AG04450 (cell line): ENCODE measurements at places on chromosomes 1 and 21. TPM values are rescaled to one million over a fixed set of nuclear protein-coding genes. Genes with fewer than 3 reads are reported as not detected.

Gene ANKRD45
- 0.17 and 0.29 TPM in 2 replicates for polyA plus RNA-seq

DNA sequence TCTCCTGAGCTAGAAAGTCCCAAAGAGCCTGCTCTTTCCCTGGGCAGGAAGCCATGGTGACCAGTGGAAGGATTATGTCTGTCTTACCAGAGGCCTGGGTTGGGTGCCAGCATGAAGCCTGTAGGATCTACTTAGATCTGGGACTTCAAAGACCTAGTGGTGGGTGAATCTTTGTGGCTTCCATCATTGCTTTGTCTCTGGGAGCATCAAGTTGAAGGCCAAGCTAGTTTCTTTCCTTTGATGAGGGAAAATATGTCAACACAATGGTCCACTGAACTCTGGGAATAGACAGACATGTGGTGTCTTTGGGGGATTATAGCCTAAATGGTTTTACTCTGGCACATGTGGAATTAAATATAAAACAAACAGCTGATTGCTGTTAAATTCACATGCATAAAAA lies 100.5 kb upstream of the HOOK1 start:
- no peak for DNase-seq

DNA sequence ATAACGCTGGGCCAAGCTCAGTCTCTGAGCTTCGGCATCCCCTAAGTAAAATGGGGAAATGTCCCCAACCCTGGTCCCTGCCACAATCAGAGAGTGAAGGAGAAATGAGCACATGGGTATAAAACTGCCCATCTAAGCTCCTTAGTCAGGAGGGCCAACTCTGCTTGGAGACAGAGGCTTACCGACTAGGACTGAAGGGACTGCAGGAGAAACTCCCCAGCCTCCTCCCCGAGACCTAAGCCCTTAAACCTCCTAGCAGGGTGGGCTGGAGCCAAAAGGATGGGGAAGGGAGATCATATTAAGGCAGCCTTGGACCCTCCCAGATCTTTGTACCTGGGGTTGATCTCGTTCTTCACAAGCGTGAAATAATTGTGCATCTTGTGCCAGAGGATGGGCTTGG lies 5.5 kb downstream of the ETNK2 start:
- no peak for DNase-seq

DNA sequence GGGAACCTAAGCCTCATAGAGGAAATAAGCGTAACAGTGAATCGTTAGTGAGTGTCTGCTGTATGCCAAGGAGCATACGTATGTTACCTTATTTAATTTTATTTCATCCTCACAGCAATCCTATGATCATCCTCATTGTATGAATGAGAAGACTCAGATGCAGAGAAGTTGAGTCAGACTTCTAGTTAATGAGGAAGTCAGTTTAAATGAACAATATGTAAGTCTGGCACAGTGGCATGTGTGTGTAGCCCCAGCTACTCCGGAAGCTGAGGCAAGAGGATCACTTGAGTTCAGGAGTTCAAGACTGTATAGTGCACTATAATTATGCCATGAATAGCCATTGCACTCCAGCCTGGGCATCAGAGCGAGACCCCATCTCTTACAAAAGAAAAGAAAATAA lies 148.0 kb downstream of the ZZZ3 start:
- DNase-seq = no peak

DNA sequence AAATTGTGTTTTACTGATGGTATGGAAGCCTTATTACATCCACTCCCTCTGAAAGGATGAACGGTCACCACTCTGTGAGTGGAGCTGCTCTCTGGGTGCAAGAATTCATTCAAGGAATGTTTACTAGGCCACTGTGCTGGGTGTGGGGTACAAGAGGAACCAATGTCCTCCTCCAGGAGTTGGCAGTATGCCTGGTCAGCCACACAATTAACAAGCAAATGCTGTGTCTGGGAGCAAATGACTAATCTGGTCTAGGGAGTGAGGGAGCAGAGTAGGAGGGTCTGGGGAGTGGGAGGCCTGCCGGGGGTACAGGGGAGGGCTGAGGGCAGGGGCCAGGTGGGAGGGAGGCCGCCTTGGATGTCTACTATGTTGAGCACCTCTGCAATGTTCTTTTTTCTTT lies 27.2 kb upstream of the TDRD10 start:
- no peak for DNase-seq

DNA sequence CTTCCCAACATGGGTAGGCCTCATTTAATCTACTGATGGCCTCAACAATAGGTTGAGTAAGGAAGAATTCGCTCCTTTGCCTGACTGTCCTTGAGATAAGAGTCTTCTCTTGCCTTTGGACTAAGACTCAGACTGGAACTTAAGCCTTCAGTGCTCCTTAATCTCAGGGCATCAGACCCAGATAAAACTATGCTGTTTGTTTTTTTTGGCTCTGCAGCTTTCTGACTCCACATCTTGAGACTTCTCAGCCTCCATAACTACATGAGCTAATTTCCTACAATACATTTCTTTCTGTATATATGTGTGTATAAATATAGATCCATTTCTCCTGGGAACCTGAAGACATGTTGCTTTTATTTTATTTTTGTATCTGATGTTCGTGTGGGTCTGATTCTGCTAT lies 1470.7 kb upstream of the PRMT6 start:
- DNase-seq = no peak

GRCh38 chr1:71587961-71588360 lies 507.1 kb upstream of the ZRANB2 start:
- peak; percentile 4 for DNase-seq

DNA sequence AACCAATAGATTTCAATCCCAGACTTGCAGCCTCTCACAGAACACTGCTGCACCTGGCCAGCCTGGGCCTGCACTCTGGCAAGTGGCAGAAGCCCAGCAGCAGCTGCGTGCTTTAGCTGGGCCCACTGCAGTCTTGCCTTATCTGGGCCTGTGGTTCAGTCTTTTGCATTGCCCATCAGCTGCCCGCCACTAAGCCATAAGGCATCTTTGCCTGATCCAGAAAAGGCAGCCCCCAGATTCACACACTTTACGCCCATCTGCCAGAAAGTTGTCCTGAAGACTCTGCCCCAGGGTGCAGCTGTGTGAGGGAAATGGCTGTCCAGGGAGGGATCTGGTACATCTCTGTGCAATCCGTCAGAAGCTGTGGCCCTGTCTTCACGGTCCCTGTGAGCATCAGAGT lies 217.0 kb downstream of the DNAH14 start:
- no peak for DNase-seq

GRCh38 chr21:40120940-40121575 lies 253.8 kb downstream of the PCP4 start:
- no peak for DNase-seq

GRCh38 chr1:111172463-111172862 lies 28.0 kb downstream of the DENND2D start:
- DNase-seq = no peak

- DNase-seq = peak; percentile 89
Measured at GRCh38 chr1:31376375-31377134, 3.7 kb upstream of the FABP3 start.

Gene MYCL
- polyA plus RNA-seq = 0.66 and 0.77 TPM in 2 replicates

Gene GPR153
- polyA plus RNA-seq = 4.7 and 6.1 TPM in 2 replicates

- DNase-seq = no peak
Measured at GRCh38 chr1:165532053-165532452, 11.7 kb upstream of the LRRC52 start.

- DNase-seq = no peak
Measured at GRCh38 chr1:60573121-60573520, 499.6 kb upstream of the C1orf87 start.

DNA sequence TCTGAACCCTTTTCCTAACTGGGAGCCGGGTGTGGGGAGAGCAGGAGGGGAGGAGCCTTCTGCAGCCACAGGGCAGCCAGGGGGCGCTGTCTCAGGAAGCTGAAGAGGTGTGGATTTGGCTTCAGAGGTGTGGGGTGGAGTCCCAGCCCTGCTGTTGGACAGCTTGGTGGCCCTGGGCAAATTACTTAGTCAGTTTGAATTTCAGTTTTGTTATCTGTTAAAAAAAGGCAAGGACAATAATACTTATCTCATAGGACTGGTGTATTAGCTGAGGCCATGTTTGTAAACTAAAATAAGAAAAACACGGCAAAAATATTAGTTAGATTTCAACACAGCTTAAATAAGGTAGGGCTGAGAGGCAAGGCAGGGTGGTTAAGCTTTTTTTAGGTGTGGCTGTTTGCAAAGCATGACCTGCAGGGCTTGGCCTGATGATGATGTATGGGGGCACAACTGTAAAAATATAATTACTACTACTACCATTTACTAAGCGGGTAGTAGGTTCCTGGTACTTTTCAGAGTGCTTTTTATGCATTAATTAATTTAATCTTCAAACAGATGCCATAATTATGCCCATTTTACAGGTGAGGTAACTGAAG lies 111.8 kb downstream of the PLXNA2 start:
- no peak for DNase-seq

Gene NPPB
- polyA plus RNA-seq = not detected in 2 replicates

Gene BCL2L15
- 0.11 and 0.12 TPM in 2 replicates for polyA plus RNA-seq

Gene CCDC30
- 0.42 and 0.61 TPM in 2 replicates for polyA plus RNA-seq

- no peak for DNase-seq
Measured at GRCh38 chr1:223802032-223802431, 43.7 kb downstream of the TP53BP2 start.

- no peak for DNase-seq
Measured at GRCh38 chr1:231357831-231358354, 19.8 kb downstream of the SPRTN start.

Gene C1orf21
- polyA plus RNA-seq = 21.0 and 29.5 TPM in 2 replicates

GRCh38 chr1:44263568-44264450 lies 50.5 kb downstream of the DMAP1 start:
- DNase-seq = no peak

- DNase-seq = no peak
Measured at GRCh38 chr1:93992954-93993353, 83.7 kb upstream of the GCLM start.

- no peak for DNase-seq
Measured at GRCh38 chr1:9263984-9264872, 28.5 kb upstream of the SPSB1 start.

Gene TRIM45
- 3.5 and 4.8 TPM in 2 replicates for polyA plus RNA-seq

GRCh38 chr1:170027760-170028159 lies 46.7 kb downstream of the KIFAP3 start:
- no peak for DNase-seq

DNA sequence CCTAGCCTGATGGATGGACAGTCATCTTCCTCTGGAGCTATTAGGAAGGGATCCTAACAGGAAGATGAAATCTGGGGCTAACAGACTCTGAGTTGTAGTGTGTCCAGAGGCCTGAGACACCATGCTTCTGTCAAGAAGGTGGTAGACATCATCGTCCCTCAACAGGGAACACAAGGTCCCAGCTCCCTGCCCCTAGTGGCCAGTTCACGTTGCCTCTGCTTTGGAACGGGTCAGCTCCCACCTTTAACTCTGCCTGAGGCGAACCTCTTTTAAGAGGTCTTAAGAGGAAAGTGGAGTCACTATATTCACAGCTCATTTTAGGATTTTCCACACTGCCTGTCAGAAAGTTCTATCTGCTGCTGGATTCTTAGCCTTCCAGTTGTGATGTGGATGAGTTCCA lies 28.3 kb downstream of the LRRC71 start:
- no peak for DNase-seq

DNA sequence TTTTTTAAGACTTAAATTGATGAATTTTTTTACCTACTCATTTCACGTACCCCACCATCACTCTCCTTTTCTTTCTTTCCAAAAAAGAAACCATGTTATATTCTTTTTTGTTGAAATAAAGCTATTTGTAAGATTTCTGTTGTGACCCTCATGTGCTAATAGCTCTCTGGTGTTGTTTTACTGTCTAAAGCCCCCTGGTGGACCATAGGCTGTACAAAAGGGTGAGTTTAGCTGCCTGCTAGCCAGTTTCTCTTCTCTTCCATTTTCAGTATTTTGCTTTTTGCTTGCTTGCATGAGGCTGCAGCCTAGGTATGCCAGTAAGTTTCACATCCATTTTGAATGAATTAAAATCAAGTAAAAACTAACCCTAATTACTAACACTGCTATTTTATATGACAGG lies 15.6 kb upstream of the VAMP3 start:
- DNase-seq = no peak

- DNase-seq = no peak
Measured at GRCh38 chr1:241156231-241156965, 200.6 kb downstream of the RGS7 start.

DNA sequence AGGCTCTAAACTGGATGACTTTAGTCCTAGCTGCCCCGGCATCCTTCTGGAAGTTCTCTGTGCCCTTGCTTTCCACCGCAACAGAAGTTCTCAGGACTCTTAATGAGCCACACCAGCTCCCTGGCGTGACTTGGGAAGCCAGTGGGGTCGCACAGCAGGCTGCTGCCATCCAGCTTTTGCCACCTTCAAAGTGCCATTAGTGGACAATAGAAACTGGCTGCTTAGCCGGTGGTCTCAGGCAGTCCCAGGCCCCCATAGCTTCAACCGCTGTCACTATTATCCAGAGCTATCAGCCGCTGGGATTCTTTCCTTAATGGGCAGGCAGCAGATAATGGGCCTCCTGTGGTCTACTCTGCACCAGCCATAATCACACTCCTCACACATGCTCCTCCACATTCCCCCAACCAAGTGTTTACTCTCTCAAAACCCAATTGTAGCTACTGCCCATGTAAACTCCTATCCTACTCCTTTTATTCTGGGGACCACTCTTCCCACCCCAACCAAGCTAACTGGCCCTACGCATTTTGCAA lies 37.3 kb downstream of the PLEKHA6 start:
- no peak for DNase-seq

Gene ADGRL4
- polyA plus RNA-seq = 11.9 and 16.6 TPM in 2 replicates

Gene ADCY10
- 0.01 and 0.11 TPM in 2 replicates for polyA plus RNA-seq

DNA sequence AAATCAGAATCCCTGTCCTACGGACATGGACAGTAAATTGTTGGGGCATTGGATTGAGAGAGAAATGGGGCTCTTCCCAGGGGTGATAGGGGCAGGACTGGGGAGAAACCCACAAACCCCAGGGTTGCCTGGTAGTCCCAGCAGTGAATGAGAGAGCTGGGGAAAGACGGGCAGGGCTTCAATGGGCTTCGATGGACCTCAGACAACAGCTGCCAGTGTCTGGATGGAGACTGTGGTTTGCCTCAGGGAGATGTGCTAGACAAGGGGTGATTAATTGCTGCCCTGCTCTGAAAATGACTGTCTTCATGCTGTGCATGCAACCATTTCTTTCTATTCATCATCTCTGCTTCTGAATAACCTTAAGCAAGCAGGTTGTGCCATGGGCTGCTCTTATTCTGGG lies 7.4 kb downstream of the GPR25 start:
- DNase-seq = no peak

DNA sequence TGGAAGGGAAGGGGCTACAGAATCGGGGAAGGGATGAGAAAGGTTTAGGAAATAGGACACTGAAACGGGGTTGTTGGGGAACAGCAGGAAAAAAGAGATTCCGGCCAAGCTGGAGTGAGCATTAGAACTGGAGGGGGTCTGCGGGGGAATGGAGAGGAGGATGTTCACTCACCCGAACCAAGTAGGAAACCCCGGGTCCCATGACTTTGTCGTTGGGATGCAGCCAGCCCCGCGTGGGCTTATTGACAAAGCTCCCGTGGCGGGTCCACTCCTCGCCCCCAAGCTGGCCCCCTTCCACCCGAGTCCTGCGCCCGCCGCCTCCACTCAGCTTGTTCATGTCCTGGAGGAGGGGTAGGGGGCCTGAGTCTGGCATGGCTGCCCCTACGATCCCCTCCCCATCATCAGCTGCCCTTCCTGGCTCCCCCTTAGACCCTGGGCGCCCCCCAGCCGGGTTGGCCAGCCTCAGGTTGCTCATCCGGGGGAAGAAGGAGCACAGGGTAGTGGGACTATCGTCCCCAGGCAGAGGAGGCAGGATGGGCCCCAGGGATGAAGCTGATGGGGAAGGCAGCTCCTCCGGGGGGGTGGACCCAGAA lies 591 bp downstream of the SHC1 start:
- DNase-seq = no peak

GRCh38 chr1:24992761-24993211 lies 62.7 kb upstream of the RUNX3 start:
- DNase-seq = no peak

Gene BACE2
- polyA plus RNA-seq = 61.4 and 66.8 TPM in 2 replicates
